Activated B cell treated with CpG ODN at 0.5 μM for 24 hours (primary cell): ENCODE measurements at places on chromosomes 2 and 18.

- DNase-seq = no peak
These were observed 234.3 kb downstream of the ETAA1 start for GRCh38 chr2:67631483-67631882.

- DNase-seq = no peak
These were observed 71.6 kb upstream of the SPTBN1 start for GRCh38 chr2:54384301-54385203.

- DNase-seq = no peak
These were observed 33.3 kb downstream of the ABCB11 start for GRCh38 chr2:168997794-168998193.

DNA sequence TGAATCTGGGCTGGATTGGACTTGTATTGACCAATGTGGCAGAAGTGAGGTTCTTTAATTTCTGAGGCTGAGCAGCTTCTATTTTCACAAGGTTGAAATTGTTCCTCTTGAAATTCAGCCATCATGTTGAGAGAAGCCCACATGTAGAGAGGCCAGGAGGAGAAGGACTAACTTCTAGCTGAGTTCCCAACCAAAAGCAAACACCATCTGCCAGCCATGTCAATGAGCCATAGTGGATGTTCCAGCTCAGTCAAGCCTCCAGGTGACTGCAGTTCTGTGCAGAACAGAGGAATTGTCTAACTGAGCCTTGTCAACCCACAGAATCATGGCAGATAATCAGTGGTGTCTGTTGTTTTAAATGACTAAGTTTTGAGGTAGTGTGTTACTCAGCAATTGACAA lies 110.6 kb upstream of the ACVR1 start:
- no peak for DNase-seq

- DNase-seq = no peak
These were observed 105.8 kb downstream of the ARHGAP28 start for GRCh38 chr18:6835345-6835744.

GRCh38 chr2:56682397-56682760 lies 498.6 kb downstream of the CCDC85A start:
- DNase-seq = no peak

- DNase-seq = no peak
These were observed 19.5 kb upstream of the PUM2 start for GRCh38 chr2:20370191-20370590.

- no peak for DNase-seq
These were observed 110.0 kb downstream of the TMEM247 start for GRCh38 chr2:46589356-46589755.

DNA sequence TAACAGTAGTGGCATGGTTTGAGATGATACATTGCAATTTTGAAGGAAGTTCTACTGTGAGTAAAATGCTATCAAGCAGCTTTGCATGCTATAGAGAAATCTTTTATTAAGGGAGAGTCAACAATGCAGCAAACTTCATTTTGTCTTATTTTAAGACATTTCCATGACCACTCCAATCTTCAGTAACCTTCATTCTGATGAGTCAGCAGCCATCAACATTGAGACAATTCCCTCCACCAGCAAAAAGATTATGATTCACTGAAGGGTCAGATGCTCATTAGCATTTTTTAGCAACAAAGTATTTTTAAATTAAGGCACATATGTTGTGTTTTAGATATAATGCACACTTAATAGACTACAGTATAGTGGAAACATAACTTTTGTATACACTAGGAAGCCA lies 235.7 kb downstream of the DSC3 start:
- no peak for DNase-seq

DNA sequence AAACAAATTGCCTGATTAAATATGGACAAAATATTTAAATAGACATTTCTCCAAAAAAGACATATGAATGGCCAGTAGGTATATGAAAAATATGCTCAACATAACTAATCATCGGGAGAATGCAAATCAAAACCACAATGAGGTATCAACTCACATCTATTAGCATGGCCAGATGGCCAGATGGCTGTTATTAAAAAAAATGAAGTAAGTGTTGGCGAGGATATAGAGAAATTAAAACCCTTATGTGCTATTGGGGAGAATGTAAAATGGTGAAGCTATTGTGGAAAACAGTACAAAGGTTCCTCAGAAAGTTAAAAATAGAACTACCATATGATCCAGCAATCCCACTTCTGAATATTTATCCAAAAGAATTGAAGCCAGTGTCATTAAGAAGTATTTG lies 272.3 kb upstream of the ZNF804A start:
- no peak for DNase-seq

GRCh38 chr18:79203017-79203605 lies 133.9 kb downstream of the ATP9B start:
- DNase-seq = no peak

GRCh38 chr2:85264471-85264870 lies 63.3 kb downstream of the TGOLN2 start:
- DNase-seq = no peak

DNA sequence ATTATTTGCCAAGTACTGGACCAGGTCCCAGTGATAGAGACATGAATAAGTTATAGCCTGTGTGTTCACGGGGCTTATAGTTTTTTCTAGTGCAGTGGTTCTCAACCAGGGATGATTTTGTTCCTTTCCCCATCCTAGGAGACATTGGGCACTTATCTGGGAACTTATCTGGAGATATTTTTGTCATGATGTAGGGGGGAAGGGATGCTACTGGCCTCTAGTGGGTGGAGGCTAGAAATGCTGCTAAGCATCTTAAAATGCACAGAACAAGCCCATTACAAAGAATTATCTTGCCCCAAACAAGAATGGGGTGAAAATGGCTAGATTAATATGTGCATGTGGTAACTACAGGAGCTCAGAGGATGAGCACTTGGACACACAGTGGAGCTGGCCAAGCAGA lies 75.2 kb downstream of the KLHL29 start:
- no peak for DNase-seq

DNA sequence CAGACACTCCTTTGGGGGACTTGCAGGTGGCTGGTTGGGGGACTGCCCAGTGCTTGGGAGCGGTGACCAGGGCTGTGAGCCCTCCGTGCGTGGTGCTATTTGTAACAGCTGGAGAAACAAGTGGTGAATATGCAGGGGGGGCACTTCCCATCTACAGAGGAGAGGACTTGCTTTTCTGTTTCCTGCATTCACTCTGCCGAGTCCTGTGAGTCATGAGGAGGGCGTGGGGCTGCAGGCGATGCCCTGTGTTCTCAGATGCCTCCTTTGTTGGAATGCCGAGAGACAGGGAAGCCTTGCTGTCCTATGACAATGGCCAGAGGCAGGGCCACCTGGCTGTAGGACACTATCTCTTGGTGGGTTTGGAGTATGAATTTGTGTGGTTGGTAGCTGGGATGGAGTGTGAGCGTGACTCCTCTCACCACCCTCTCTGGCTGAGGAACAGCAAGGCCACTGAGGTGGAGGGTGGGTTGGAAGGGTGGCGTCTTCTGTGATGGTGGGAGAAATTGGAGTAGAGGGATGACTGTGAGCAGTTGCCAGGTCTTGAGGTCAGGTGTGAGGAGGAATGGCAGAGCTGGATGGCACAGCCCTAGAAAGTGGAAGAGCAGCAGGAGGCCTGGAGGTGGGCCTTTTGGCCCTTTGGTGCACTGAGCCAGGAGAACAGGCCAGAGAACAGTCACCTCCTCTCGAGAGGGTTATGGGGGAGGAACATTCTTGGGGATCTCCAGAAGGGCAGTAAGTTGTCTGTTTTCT lies 24.3 kb downstream of the FHOD3 start:
- DNase-seq = no peak

DNA sequence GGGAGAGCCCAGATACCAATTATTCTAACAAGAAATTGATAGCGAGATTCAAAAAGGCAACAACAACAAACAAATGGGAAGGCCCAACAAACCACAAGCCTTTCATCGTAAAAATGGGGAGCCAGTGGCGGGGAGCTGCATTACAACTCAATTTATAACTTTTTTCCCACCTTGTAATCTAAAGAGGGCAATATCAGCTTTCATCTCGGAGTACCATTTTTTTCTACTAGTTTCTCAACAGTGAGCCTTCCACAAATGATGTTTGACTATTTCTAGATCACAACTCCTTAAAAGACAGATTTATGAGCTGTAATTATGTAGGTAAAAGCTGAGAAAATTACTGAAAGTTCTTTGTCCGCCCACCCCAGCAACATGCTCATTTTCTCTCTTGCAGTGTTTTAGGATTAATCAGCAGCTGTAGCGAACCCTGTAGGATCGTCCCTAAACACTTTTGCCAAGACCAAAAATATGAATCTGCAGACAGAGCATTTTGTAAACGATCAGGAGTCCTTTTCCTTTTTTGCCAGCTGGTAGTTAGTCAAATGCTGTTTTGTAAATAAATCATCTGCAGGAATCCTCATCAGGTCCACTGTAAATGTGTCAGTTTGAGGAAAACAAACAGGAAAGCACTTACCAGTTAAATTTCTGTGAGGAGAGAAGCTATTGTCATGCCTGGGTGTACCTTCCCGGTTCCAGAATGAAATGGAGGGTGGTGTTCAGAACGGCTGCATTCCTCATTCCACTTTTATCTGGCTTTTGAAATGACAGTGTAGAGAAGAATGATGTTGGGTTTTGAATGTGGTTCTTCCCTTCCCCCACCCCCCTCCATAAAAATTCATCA lies 53.2 kb downstream of the EEF1B2 start:
- DNase-seq = no peak

GRCh38 chr2:33213648-33214047 lies 262.8 kb upstream of the RASGRP3 start:
- DNase-seq = no peak

DNA sequence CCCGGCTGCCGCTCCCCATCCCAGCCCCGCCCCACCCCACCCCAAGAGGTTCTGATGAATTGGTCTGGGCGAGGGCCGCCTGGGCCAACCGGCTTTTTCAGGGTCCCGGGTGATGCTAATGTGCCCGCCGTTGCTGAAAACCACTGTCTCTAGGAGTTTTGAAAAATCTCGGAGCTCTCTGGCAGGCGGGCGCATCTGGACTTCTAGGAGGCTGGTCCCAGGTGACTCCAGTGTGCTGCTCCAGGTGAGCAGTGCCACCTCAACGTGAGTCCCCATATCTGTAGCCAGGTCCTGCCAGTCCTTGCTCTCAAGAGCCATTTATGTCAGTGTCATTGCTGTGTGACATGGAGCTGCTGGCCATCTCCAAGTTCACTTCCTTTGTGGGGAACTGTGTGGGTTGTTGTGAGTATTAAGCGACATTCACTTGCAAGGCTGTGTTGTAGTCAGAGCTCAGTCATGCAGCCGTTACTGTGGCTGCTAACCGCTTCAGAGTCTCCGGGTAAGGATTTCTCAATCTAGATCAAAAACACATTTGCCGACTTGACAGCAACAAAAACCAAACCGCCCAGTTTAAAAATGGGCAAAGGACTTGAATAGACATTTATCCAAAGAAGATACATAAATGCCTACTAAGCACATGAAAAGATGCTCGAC lies at the start of gene RFX8:
TSS of gene RFX8 (minus strand) at position 382 of the 654 bp plus-strand sequence. CDS start 8,264 bp downstream, outside the sequence.
- DNase-seq = no peak

GRCh38 chr2:157194097-157194688 lies 63.3 kb upstream of the GALNT5 start:
- no peak for DNase-seq

- DNase-seq = no peak
These were observed 56.2 kb upstream of the ATP8B1 start for GRCh38 chr18:57859314-57859713.

- no peak for DNase-seq
These were observed 216.3 kb upstream of the ETAA1 start for GRCh38 chr2:67180841-67181240.

DNA sequence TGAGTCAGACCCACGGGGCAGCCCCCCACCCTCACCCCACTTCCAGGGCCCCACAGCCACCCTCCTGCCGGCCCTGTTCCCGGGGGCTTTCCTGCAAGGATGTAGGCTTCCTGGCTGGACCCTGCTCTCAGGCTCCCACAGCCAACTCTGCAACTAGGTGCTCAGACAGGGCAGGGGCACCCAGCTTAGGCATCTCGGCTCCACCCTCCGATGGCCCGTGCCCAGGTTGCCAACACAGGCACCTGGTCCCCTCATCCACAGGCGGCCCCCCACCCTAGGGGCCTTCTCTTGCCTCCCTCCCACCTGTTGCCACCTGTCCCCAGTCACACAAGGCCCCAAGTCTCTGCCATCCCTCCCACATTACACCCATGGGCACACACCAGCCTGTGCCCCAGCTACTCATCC lies 34.6 kb downstream of the HS6ST1 start:
- DNase-seq = no peak

DNA sequence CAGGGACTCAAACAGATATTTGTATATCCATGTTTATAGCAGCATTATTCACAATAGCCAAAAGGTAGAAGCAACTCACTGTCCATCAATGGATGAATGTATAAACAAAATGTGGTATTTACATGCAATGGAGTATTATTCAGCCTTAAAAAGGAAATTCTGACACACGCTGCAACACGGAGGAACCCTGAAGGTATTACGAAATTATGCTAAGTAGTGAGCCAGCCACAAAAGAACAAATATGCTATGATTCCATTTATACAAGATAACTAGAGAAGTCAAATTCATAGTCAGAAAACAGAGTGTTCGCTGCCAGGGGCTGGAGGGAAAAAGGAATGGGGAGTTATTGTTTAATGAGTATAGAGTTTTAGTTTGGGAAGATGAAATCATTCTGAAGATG lies 61.0 kb upstream of the CDKL4 start:
- DNase-seq = no peak

- DNase-seq = no peak
These were observed 19.3 kb downstream of the ZAP70 start for GRCh38 chr2:97732436-97733340.
